ENCODE measurements at places on chromosomes 11 and 22.

DNA sequence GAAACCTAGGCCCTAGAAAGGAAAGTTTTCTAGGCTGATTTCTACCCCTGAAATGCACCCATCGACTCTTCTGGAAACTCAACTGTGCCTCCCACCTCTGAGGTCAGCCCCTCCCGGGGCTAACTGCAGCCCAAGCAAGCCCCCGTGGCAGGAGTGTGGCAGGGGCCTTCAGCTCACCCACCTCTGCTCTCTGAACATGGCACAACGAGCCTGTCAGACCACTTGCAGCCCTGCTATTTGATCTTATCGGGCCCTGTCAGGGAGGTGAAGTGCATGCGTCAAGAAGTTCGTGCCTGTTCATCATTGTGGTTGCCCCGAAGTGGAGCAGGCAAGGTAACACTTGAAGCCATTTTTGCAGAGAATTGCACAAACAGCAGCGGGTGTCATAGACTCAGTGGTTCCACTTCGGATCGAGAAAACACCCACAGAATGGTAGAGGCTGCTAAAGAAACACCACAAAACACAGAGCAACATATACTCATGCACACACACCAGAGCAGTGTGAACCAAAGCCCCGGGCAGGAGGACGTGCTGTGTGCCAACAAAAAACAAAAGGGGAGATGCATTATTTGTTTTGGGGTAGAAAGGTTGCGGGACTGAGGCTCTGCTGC lies 262.7 kb downstream of the ETS1 start:
- peak; percentile 80 for DNase-seq

GRCh38 chr11:58775066-58775708 lies 43.4 kb upstream of the GLYAT start:
- no peak for DNase-seq

DNA sequence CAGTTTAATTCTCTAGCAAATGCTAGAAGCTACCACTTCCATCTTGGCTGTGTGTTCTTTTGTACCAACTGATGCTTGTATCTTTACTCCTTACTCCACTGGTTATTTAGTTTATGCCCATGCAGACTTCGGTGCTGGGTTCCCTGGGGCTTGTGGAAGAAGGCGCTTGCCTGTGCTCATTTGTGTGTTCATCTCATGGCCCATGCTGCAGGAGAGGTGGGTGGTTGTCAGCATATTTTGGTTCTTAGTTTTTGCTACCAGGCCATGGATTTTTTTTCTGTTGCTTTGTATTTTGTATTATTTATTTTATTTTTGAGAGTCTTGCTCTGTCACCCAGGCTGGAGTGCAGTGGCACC lies 22.4 kb downstream of the MICAL2 start:
- DNase-seq, result no peak

DNA sequence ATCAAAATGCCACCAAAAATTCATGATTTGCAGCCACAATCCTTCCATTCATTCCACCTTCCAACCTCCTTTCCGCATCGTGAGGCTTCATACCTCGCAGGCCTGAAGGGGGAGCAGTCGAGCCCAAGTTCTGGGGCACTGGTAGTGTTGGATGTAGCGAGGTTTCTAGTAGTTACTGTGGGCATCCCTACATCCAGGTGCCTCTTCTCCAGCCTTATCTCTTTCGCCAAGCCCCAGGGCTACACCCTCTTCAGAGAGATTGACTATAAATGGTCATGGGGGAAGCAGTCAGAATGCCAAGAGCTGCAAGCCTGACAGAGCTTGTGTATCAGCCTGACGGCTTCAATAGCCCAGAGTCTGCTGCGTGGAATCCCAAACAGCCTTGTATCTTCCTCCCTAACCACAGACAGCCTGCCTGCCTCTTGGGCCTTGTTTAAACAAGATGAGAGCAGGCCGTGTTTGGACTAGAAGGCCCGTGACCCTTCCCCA lies 28.9 kb downstream of the CLMP start:
- no peak for DNase-seq

DNA sequence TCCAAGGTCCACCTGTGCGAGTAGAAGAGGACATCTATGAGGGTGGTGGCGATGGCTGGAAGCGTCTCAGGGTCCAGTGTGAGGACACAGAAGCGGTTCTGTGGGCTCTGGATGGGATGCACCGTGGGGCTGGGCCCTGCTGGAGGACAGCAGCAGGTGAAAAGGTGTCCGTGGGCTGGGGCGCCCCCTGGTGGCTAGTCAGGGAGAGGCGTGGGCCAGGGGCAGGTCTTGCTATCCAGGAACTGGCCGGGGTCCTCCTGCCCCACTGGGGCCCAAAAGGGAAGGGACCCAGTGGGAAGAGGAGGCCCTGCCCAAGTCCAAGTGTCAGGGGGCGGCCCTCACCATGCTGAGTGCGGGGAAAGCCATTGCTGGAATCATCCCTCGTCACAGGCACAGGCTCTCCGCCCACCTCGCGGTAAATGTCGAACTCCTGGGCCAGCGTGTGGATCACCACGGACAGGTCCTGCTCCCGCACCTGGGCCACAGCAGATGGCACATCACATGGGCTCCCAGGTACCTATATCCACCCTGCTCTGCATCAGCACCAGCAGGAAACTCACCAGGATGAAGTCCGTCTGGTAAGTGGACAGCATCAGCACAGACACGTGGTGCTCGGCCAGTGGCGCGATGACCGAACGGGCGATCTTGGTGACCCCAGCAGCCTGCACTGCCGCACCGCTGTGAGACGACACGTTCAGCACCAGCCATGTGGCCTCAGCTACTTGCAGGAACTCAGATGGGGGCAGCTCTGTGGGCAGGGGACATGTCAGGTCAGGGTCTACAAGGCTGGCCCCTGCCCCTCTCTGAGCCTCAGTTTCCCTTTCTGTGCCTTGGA lies 2.3 kb downstream of the CASTOR1 start:
- DNase-seq, result peak; percentile 81

DNA sequence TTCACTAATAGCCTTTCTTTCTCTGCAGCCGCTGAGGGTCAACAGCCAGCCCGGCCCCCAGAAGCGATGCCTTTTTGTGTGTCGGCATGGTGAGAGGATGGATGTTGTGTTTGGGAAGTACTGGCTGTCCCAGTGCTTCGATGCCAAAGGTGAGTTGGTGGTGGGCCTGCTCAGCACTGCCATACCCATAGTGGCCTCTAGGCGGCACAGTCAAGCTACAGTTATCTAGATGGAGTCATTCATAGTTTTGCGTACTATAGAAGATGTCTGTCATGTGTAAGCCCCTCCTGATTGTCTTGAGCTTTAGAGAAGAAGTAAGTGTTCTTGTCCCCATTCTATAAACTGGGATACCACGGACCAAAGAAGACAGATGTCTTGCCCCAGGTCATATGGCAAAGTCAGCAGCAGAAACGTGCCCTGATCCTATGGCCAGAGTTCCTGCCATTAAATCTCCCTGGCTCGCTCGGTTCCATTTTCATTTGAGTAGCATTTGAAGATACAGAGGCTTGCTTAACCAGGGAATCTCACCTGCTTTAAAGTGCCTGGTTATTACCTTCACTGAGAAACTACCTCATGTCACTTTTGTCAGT lies 42.1 kb upstream of the CRTAM start:
- peak; percentile 52 for DNase-seq

DNA sequence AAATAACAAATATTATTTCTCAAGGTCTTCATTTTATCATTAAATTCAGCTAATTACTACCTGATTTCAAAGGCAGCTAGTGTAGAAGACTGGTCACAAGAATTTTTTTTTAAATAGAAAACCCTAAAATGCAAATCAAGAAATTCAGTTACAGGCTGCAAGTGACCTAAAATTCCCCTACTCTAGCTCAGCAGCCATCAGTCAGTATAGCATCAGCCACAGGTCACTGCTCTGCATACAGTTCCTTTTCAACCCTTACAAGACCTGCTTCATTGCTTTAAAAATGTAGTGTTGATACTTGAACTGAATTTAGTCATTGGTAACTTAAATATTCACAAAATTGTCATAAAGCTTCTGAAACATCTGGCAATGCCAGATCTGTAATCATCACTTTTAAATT lies 9.5 kb upstream of the B3GNT6 start:
- no peak for DNase-seq

DNA sequence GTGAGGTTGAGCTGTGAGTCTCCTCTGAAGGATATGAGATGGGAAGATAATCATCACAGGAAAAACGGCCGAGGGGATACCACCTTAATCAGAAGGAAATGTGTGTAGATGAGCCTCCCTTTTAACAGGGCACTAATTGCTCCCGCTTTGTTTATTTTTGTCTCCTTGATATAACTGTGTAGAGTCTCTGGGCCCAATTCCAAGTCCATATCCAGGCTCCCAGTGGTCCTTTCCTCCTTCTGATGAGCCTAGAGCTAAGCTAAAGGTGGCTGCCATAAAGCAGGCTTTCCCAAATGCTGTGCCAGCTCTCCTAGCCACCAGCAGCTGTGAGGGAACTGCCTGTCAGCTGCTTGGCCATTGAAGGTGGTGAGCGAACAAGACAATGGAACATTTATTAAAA lies 17.1 kb upstream of the CCDC90B start:
- DNase-seq, result no peak

DNA sequence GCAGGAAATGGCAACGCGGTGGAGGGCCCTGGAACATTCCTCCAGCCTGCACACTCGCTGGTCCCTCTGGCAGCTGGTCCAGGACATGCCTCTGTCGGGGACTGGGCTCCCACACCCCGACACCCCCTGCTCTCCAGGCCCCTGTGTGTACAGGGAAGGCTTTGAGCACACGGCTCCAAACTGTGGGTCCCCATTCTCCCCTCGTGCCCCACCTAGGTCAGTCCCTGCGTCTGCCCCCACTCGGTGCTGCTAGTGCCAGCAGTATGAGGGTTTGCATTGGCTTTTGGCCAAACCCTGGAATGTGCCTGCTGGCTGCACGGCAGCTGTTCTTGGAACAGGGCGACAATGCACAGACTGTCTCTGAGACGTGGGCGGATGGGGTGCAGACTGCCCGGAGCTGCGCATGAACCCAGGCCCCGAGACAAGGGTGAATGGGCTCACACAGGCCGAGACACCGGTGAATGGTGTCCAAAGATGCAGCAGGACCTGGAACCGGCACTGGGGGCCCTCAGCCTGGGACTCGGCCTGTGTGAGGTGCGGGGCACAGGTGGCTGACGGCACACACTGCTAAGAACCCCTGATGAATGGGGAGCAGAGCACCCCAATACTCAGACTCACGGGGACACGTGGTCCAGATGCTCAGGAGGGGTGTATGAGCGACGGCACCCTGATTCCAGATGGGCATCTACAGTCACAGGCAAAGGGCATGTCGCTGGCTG lies 7.5 kb upstream of the SYT8 start:
- DNase-seq, result no peak

- DNase-seq, result no peak
Observed at GRCh38 chr11:111237926-111238325, 7.6 kb upstream of the POU2AF2 start.

DNA sequence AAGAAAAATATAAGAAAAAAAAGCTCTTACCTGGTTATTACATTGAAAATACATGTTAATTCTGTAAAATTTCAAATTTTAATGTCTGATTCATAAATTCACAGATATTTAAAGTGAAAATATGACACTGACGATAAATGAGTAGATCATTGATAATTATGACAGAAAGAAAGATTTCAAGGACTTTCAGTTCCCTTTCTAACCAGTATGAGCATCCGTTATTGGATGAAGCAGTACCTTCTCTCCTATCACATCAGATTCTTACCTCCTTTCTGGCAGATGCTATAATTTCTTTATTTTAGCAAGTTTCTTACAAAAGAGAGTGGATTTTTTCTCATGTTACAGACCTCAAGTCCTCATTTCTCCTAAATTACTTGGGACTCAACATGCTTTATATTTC lies 847.3 kb downstream of the JRKL start:
- no peak for DNase-seq

GRCh38 chr11:6632116-6633073 lies 13.2 kb upstream of the TPP1 start:
- DNase-seq, result no peak

DNA sequence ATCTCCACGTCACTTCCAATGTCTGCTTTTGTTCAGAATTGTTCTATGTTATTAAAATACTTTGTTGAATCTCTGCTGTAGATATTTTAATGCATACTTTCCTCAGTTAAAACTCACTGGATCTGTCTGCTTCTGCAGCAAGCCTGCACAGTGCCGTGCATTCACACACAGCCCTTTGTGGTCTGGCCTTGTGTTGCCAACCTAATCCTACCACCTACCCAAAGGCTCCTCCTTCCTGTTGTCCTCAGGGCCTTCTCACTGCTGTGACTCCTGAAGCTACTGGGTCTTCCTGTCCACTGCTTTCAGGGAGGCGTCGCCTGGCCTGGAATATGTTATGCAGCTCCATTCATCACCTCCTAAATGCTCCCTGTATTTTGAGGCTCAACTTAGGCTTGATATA lies 67.0 kb downstream of the PPP6R3 start:
- no peak for DNase-seq

GRCh38 chr22:46056546-46057245 lies 79.7 kb upstream of the WNT7B start:
- DNase-seq, result no peak

DNA sequence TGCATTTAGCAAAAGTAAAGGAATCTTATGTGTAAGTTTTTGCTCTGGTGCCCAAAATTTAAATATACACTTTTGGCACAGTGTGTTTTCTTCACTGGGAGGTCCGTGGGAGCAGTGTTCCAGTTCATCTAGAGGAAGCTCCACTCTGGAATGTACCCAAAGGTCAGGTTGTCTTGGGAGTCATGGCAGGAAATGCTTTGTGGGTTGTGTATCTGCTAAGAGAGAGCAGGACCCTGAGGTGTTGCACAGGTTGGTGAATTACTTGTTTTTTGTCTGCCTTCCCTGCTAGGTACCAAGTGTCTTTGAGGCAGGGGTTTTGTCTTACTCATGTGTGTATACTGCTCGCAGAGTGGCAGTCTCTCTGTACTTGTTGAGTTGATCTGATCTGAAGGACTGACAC lies 37.3 kb downstream of the DIXDC1 start:
- no peak for DNase-seq
